ENCODE measurements at places on chromosomes 12 and 14.

GRCh38 chr14:36604757-36605505 is 22.5 kb upstream of the NKX2-8 start:
- no peak for DNase-seq

DNA sequence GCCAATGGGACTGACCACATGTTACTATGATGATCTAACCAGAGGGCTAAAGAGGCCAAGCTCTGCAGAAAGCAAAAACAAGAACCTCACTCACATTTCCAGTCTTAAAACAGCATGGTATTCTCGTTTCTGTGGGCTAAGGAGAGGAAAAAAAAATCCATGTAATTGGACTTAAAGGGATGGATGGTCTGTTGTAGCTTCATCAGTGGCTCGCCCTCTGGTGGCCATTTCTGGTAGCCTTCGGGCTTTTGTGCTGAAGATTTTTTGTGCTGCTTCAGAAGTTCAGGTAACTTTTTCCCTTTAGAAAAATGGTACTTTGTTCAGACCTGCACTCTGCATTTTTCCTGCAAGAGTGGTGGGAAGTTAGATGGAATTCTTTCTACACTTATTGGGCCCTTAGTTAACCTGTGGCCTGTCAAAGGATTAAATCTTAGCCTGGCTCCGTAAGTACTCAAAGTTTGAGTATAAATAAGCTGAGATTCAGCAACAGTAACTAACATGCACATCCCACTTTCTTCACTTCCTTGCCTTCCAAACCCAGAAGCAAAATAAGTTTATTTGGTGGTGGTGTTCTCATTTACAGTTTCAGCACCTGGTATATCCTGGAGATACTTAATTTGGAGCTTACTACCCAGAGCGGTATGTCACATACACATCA is 22.3 kb downstream of the DCAF4 start:
- DNase-seq, result peak; percentile 57

- DNase-seq, result no peak
Observed at GRCh38 chr14:24826390-24826789, 192.4 kb upstream of the GZMB start.

- DNase-seq, result no peak
Observed at GRCh38 chr12:40225984-40226602, 1.3 kb downstream of the LRRK2 start.

GRCh38 chr12:56197921-56198635 is 8.8 kb upstream of the SMARCC2 start:
- no peak for DNase-seq

GRCh38 chr12:67795236-67795635 is 146.7 kb downstream of the DYRK2 start:
- no peak for DNase-seq

DNA sequence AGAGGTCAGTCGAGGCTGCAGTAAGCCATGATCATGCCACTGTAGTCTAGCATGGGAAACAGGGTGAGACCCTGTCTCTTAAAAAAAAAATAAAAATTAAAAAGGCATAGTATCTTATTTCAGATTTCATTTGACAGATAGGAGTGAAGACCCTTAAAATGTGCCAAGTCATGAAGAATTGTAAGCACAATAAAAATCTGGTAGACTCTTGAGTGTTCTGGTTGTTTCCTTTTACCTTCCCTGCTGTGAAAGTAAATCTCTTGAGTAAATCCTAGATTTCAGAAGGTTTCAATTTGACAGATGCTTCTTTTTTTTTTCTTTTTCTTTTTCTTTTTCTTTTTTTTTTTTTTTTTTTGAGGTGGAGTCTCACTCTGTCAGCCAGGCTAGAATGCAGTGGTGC is 109.0 kb downstream of the ESR2 start:
- DNase-seq, result no peak

- no peak for DNase-seq
Observed at GRCh38 chr12:31236998-31237637, 88.8 kb downstream of the SINHCAF start.

- DNase-seq, result no peak
Observed at GRCh38 chr12:131826097-131826928, 1.9 kb upstream of the MMP17 start.

DNA sequence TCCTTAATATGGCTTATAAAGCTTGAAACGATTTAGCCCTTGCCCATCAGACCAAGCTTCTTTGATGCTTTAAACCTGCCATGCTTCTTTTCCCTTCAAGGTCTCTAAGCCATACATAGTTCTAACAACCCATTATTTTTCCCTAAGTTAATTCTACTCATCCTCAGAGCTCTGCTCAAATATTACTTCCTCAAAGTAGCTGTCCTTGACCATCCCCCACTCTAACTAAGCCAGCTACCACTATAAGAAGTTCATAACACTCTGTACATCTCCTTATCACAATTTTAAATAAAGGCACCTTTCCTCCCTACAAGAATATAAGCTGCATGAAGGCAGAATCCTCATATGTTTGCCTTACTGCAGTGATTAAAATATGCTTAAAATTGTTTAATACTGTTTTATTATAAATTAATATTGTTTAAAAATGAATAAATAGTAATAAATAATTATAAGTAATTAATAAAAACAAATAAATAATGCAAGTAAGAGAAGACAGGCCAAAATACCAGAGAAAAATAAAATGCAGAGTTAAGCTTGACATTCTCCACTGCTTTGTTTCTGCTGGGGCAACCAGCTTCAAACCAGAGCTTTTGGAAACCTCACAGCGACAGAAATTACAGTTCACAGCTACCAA is 76.8 kb downstream of the NUMB start:
- DNase-seq, result no peak

DNA sequence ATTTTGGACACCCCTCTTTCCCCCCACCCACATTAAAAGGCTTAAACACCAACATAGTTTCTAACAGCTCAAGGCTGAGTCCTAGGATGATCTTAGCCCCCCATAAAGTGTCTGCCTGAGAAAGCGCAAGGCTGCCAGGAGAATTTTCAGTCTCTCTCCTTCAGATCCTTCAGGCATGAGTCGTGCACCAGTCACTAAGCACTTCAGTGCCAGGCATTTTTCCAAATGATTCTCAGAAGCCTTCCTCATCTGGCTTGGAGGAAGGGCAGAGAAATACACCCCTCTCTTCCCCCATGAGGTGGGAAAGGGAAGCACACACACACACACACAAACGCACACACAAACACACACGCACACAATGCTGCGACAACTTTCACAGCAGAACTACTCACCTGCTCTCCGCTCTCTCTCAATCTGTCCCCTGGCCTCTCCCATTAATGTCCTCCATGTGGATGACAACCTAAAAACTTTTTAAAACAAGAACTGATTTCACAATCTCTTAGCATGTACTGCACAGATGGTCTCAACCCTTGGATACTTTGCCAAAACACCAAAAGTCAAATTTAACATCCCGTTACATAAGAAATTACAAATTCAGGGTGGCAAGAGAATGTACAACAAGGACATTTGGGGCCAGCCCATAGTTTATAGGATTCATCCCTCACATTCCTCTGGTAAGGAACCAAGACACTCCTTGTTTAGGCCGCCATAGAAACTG is 49.8 kb downstream of the CKAP4 start:
- no peak for DNase-seq

GRCh38 chr12:3992945-3993344 is 119.7 kb upstream of the PARP11 start:
- no peak for DNase-seq

DNA sequence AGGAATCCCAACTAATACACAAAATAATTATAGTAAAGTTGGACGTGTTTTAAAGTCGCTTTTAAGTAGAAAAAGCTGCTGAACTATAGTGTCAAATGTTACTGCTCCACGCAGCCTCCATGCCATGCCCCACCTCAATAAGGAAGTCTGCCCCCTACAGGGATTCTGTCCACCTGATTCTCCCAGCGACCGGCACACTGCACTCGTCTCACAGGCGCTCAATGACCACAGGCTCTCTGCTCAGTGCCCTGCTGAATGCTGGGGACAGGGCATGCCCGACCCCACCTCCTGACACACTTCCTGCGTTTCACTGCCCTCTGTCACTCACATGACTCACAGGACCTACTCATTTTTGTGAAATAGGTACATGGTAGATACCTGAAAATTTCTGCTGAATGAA is 48.9 kb downstream of the BDKRB1 start:
- no peak for DNase-seq

- no peak for DNase-seq
Observed at GRCh38 chr12:51677284-51677968, 86.4 kb downstream of the SCN8A start.

- DNase-seq, result no peak
Observed at GRCh38 chr12:120142231-120142877, 25.8 kb upstream of the RAB35 start.

DNA sequence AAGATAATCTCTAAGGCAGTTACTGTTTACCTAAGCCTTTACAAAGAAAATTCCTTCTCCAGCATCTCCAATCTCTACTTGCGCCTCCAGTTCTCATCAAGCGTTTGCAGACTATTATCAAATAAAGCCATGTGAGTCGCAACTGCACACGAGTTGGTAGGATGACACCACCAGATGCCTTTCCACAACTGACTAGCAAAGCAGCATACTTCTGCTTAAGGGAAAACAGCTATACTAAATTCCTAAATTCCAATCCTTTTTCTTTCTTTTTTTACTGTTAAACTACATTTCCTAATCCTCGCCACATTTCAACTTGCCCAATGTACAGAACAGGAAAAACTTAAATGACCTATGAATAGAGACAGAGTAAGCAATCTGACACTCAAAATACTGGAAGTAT is 166.7 kb downstream of the ITPR2 start:
- DNase-seq, result no peak

DNA sequence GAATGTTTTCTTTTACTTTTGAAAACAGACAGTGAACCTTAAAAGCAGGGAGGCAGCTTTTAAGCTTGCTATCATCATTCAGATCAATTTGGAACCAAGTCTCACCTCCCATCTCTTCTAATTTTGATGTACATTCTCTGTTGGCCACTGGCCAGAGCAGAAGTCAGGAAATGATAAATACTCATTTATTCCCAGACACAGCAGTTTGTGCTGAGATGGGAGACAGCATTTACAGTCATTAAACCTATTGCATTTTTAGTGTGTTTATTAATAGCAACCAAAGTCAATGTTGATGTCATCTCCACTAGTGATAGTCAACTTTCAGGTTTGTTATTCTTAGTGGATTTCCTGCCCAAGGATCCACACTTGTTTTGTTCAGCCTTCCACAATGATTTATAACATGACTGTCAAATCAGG is 320.0 kb upstream of the ATP2B1 start:
- DNase-seq, result no peak

DNA sequence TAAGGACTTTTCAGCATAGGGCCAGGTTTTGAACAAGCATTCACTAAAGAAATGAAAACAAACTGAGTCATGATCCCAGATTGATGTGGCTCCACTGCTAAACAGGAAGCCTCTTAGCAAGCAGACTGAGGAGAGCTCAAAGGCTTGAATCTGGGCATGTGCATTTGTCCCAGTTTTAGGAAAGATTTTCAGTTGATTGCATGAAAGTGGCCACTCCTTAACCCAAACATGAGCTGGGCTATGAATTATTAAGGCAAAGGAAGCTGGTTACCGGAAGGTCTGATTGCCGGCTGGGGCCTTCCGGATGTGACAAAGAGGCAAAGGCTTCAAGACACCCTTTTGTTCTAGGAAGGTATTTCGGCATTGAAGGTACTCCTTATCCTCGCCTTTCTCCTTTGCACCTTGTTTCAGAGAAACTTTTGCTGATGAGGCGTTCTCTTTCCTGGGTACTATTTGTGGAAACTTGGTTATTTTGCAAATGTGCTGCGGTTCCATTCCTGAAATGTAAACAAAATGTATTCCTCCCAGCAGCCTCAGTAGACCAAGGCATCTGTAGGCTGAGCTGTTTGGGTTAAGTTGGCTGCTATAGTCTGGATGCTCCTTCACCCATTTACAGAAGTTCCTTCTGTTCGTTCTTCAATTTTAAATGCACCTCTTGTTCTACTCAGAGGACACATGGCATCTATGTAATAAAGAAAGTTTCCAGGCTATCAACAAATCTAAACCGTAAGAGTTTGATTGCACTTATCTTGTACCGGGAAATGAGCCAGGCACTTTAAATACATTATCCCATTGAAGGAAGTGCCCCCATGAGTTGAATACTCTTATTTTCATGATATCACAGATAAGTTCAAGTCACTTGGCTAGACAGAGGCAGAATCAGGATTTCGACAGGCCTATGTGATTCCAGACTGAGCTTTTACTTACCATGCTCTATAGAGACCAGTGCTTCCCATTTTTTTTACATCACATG is 115.6 kb upstream of the METAP2 start:
- no peak for DNase-seq

DNA sequence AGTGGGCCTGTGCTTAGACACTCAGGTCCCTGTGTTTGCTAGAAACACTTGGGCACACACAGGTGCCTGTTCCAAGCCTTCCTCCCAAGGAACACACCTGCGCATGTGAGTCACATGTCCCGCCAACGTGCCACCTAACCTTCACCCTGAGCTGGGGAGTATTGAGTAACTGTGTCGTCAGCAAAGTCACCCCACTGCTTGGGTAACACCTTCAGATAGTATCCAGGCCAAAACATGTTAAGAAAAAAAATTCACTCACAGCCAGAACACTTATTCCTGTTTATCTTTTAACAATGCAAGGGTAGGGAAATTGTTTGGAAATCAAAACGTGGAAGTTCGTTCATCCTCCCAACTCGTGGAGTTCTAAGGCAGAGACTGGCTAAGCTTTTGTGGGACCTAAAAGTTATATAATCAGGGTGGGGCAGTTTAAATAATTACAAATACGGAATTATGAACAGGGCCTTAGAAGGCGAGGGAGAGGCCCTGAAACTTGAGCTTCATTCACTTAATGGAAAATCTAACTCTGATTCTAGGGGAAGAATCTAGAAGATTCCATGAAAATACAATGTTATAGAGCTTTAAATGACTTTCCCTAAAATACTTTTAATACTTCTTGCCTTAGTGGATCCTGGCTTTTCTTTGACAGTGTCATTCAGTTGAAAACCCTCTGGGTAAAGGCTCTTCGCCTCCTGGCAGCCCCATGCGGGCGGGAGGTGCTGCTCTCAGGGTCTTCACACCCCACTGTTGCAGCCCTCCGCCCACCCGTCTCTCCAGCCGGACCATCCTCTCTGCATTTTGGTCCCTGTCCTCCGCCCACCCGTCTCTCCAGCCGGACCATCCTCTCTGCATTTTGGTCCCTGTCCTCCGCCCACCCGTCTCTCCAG is 30.3 kb upstream of the ADIPOR2 start:
- peak; percentile 50 for DNase-seq

- no peak for DNase-seq
Observed at GRCh38 chr14:94583557-94583956, 2.3 kb downstream of the SERPINA5 start.

DNA sequence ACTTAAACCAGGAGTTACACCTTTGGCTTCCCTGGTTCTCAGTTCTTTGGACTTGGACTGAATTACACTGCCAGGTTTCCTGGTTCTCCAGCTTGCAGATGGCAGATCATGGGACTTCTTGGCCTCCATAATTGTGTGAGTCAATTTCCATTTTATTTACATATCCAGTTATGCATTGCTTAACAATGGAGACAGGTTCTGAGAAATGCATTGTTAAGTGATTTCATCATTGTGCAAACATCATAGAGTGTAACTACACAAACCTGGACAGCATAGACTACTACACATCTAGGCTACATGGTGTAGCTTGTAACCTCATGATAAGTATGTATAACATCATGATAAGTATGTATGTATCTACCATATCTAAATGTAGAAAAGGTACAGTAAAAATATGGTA is 276.1 kb upstream of the BTG1 start:
- no peak for DNase-seq

Measured in activated T-cell treated with anti-CD3 and anti-CD28 coated beads for 4 hours (primary cell).